ENCODE measurements at places on chromosomes 2 and 18.
A peak's percentile ranks its signal among the peaks of the same experiment; 100 is the strongest.

DNA sequence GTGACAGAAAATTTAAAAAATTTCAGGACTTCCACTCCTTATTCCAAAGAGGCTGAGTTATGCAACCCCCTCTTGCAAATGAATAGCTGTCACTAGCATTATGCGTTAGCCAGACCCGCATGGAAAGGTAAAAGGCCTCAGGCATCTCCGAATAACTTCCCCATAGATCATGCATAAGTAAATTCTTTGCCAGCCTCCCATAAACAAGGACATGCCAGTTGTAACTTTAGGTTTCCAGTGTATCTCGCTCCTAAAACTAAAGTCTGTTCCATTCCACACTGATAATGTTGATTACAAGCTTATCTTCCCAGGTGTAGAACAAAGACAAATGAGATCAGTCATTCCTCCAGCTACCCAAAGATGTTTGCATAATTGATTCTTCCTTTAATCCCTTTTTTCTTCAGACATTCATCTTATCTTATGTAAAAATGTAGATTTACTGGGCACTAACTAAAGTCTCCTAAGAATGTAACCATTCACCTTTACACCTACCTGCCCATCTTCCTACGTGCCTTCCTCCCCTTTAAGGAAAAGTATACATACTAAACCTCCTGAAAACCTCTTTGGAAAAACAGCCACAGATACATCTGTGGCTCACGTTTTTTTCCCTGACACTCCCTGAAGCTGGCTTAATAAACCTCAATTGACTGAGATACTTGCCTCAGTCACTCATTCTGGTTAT, 13.6 kb upstream of the NFU1 start:
- no peak for DNase-seq

GRCh38 chr2:127261804-127262406, 32.0 kb downstream of the ERCC3 start:
- DNase-seq: no peak

DNA sequence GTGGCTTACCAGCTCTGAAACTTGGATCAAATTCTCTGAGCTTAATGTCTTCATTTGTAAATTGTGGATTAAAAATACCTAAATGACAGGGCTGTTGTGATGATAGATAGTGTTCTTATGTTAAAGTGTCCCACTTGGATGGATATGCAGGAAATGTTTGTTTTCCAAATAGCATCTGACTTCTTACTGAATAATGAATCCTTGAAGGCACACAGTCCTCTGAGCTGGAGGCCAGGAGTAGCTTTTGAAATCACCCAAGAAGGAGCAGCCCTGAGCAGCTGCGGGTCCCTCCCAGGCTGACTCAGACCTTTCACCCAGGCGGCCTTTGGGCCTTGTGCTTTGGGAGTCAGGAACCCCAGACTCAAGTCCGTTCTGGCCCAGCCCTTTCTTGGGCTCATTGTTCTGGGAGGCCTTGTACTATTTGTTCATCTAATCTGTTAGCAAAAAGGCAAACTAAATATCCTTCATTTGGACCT, 173.0 kb upstream of the GATA6 start:
- no peak for DNase-seq

- DNase-seq: no peak
Observed at GRCh38 chr2:199791326-199791725, 59.7 kb downstream of the FTCDNL1 start.

GRCh38 chr2:235218486-235218907, 266.7 kb downstream of the SH3BP4 start:
- DNase-seq: no peak

DNA sequence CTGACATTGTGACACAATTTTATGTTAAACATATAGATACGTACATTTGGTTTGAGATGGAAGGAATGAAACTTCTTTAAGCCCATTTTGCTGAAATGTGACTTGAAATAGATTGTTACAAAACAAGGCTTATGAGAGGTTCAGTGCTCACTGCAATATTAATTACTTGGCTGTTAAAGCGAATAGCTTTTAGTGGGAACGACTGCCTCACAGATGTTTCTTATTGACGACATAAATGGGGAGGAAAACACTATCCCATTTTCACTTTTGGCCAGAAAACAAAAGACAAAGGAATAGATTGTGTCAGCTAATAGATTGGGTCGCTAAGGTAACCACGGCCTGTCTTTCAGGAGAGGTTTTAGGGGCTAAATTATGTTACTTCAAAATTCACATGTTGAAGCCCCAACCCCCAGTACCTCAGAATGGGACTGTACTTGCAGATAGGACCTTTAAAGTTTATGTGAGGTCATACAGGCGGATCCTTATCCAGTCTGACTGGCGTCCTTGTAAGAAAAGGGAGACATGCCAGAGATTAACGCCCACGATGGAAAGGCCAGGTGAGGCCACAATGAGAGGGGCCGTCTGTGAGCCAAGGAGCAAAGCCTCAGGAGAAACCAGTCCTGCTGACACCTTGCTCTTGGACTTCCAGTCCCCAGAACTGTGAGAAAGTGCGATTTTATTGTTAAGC, 10.8 kb downstream of the INPP1 start:
- DNase-seq: no peak

- DNase-seq: no peak
Observed at GRCh38 chr2:227780981-227781615, 32.5 kb upstream of the CCL20 start.

- DNase-seq: peak; percentile 28
Observed at GRCh38 chr2:24793761-24794435, 673 bp downstream of the CENPO start.

- DNase-seq: no peak
Observed at GRCh38 chr2:206996556-206997065, 57.3 kb downstream of the CPO start.

- DNase-seq: no peak
Observed at GRCh38 chr2:9527995-9528787, 27.4 kb downstream of the ADAM17 start.

- DNase-seq: no peak
Observed at GRCh38 chr2:164110515-164110914, 374.7 kb upstream of the FIGN start.

- DNase-seq: no peak
Observed at GRCh38 chr2:171217330-171217729, 56.6 kb upstream of the TLK1 start.

- DNase-seq: no peak
Observed at GRCh38 chr2:121777699-121778058, 22.2 kb downstream of the TSN start.

GRCh38 chr2:20061940-20062339, 10.5 kb upstream of the LAPTM4A start:
- DNase-seq: no peak

DNA sequence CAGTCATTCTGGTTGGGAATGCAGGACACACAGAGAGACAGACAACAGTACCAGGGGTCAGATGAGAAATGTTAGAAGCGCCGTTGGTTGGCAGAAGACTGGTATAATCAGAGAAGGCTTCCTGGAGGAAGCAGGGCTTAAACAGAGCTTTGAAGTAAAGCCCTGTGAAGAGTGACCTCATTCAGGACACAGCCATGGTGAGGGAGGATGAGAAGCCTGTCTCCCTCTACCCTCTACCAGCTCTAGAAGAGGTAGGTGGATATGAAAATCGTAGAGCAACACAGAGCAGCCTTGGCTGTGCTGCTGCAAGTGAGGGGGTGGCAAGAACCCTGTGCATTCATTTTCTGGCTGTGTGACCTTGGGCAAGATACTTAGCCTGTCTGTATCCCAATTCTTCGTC, 14.2 kb downstream of the TET3 start:
- peak; percentile 51 for DNase-seq

DNA sequence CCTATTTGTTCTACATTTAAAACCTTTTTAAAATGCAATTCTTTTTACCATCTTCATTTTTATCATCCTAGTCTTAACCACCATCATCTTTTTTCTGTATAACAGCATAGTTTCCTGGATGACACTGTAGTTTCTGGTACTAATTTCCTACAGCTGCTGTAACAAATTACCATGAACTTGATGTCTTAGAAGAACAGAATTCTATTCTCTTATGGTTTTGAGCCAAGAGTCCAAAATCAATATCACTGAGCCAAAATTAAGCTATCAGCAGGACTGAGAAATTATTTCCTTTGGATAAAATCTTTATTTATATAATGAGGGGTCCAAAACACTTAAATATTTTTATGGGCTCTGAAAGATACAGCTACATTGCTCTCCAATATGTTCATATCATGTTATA, 539.3 kb downstream of the METTL4 start:
- DNase-seq: no peak

DNA sequence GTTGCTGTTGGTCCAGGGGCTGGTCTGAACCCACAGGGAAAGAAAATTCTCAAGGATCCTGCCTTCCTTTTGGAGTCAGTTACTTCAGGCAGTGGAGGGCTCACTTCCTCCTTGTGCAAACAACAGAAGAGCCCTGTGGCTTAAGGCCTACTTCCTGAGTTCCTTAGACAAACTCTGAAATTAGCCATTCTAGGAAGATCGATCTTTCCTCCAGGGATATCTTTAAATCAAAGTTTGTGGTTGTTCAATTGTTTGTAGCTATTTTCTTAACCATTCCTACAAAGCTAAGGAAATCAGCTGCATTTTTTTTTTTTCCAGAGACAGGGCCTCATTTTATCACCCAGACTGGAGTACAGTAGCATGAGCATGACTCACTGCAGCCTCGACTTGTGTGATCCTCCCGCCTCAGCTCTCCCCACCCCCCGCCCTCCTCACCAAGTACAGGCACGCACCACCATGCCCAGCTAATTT, 156.0 kb downstream of the TANC1 start:
- DNase-seq: peak; percentile 16

GRCh38 chr2:65112633-65113032, 17.3 kb downstream of the RAB1A start:
- DNase-seq: no peak

DNA sequence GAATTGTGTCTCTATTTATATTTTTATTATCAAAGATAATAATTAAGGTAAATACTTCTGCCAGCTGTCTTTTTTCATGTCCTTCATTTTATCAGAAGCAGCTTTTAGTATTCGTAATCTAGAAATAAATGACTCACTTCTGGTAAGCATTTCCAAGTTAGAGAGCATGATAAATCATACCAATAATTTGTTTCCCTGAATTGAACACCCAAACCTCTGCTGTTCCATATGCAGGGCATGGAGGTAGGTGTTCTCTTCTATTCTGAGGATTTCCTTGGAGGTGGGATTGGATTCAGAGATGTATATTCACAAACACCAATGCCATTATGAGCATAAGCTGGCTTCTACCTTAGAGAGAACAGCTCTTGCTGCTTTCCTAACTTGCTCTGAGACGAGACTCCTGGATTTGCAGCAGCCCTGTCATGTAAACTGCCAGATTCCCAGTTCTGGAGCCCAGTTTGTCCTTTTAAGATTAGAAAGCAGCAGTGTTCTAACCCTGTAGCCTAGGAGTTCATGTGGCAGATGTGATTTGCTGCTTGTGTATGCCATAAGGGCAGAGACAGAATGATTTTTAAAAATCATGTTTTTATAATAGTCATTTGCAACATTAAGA, 47.5 kb downstream of the SKA1 start:
- DNase-seq: no peak

- DNase-seq: no peak
Observed at GRCh38 chr2:16774091-16774490, 108.5 kb upstream of the CYRIA start.

DNA sequence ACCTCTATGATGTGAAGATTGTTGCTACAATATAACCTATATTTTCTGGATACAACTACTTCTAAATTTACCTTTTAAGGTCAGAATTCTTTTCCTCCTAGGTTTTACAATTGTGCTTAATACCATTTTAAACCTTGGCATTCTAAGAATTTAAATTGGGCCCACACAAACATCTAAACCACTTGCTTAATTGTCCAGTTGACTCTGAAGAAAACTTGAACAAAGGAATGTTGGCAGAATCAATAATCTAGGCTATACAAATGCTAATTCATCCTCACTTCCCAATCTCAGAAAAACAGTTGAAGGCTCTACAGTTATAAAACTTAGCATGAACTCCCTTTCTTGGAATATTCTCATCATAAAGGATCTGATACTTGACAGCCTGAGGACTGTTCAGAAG, 84.3 kb downstream of the RPRM start:
- no peak for DNase-seq

- DNase-seq: no peak
Observed at GRCh38 chr2:198653311-198653710, 804.4 kb downstream of the SATB2 start.

GRCh38 chr2:236367506-236368289, 103.5 kb upstream of the ASB18 start:
- no peak for DNase-seq

DNA sequence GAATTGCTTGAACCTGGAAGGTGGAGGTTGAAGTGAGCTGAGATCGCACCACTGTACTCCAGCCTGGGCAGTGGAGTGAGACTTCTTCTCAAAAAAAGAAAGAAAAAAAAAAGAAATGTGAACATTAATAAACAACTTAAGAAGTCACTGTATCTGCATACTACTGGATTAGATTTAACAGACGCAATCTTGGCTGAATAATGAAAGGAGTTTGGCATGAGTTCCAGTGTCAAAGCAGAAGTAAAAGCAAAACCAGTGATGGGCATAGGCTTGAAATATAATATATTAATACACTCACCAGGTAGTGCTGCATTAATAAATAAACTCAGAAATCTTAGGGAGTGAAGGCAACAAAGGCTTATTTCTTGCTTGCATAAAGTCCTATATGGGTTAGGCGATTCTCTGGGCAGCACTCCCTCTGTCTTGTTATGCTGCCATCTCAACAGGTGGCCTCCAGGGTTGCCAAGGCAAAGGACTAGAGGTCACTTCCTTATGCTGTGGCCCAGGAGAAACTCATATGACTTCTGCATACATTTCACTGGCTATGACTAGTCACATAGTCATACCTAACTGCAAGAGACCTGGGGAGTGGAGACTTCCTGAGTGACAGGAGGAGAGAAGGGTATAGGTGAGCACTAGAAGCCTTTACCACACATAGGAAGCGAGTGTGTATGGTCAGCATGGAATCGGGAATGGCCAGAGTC, 296.2 kb upstream of the SPRED2 start:
- no peak for DNase-seq

DNA sequence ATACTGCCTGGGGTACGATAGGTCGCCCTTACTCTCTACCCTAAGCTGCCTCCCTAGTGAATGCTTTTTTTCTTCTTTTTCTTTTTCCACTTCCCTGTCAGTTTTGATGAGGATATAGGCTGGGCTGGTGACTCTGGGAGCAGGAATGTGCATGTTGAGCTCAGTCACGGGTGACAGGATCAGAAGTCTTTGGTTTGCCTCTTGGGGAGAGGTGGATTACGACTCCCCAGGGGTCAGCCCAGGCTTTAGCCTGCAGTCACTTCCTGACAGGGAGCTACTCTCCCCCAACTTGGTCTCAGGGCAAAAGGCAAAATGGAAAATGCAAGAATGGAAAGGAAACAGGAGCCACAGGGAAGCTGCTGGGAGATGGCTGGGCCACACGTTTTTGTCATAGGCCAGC, 57.3 kb downstream of the THNSL2 start:
- no peak for DNase-seq

- DNase-seq: no peak
Observed at GRCh38 chr2:133331436-133331835, 236.8 kb downstream of the NCKAP5 start.

GRCh38 chr2:122545821-122546220, 790.4 kb downstream of the TSN start:
- no peak for DNase-seq

GRCh38 chr18:69647702-69648101, 247.0 kb downstream of the DOK6 start:
- DNase-seq: no peak

- DNase-seq: no peak
Observed at GRCh38 chr2:88038263-88039105, 17.1 kb downstream of the KRCC1 start.
